Kidney (tissue), 22 donors: ENCODE measurements at places on chromosomes 4 and X.

- H3K4me1 ChIP-seq, result no peaks in the 10 kb centered on the region
- no peaks in the 10 kb centered on the region for H3K36me3 ChIP-seq
- no peaks in the 10 kb centered on the region for H3K27me3 ChIP-seq
- peak overlapping the region; percentile 57 for H3K27ac ChIP-seq
- DNase-seq, result no peak
Measured at GRCh38 chrX:22134681-22135080, 102.6 kb downstream of the PHEX start.

GRCh38 chrX:109777749-109778148 is 44.7 kb upstream of the ACSL4 start:
- no peaks in the 10 kb centered on the region for H3K27me3 ChIP-seq
- H3K36me3 ChIP-seq, result no peaks in the 10 kb centered on the region
- no peak overlapping the region for H3K27ac ChIP-seq
- H3K4me1 ChIP-seq, result peaks cover 2% of the 10 kb centered on the region

DNA sequence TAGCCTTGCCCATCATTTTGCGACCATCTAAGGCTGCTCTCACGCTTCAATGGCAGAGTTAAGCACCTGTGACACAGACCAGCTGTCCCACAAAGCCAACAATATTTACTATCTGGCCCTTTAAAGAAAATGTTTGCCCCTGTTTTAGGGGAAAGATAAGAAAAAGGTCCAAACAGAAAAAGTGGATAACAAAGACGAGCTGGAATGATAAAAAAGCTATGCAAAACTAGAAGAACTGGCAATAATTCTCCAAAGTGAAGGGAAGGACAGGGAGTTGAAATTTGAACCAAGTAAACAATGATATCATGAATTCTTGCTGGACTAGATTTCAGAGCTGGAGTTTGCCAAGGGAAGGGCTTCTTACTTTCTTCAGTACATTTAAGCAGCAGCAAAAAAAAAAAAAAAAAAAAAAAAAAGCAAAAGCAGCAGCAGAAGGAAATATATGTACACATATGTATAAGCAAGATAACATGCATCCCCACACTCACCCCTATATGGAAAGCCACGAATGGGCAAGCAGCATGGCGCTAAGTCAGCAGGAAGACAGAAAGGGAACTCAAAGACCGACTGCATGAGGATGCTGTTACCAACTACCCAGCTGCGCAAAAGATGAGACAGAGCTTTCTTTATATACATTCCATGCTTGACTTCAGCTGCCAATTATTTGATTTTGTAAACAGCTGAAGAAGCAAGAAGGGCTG is 12.5 kb downstream of the TRAPPC2 start:
- no peaks in the 10 kb centered on the region for H3K27me3 ChIP-seq
- DNase-seq, result peak; percentile 56
- peaks cover 4% of the 10 kb centered on the region for H3K36me3 ChIP-seq
- no peak overlapping the region for H3K27ac ChIP-seq
- H3K4me1 ChIP-seq, result no peaks in the 10 kb centered on the region

- DNase-seq, result no peak
- H3K4me1 ChIP-seq, result no peaks in the 10 kb centered on the region
- H3K27me3 ChIP-seq, result no peaks in the 10 kb centered on the region
- H3K36me3 ChIP-seq, result no peaks in the 10 kb centered on the region
Measured at GRCh38 chrX:136291824-136292223, 8.9 kb upstream of the ADGRG4 start.

GRCh38 chrX:8971116-8971515 is 62.8 kb downstream of the FAM9B start:
- no peak overlapping the region for H3K27ac ChIP-seq
- H3K36me3 ChIP-seq, result no peaks in the 10 kb centered on the region
- DNase-seq, result no peak
- no peaks in the 10 kb centered on the region for H3K27me3 ChIP-seq

- H3K4me1 ChIP-seq, result no peaks in the 10 kb centered on the region
- H3K4me3 ChIP-seq, result no peak overlapping the region
- no peaks in the 10 kb centered on the region for H3K36me3 ChIP-seq
- no peaks in the 10 kb centered on the region for H3K27me3 ChIP-seq
Measured at GRCh38 chr4:32140636-32141035, 1420.5 kb downstream of the PCDH7 start.

GRCh38 chr4:60619531-60620305 is 580.4 kb upstream of the ADGRL3 start:
- no peak overlapping the region for H3K4me3 ChIP-seq
- H3K36me3 ChIP-seq, result no peaks in the 10 kb centered on the region
- no peaks in the 10 kb centered on the region for H3K4me1 ChIP-seq
- H3K27me3 ChIP-seq, result no peaks in the 10 kb centered on the region
- no peak overlapping the region for H3K27ac ChIP-seq

- no peak overlapping the region for H3K4me3 ChIP-seq
- H3K27me3 ChIP-seq, result no peaks in the 10 kb centered on the region
- peak; percentile 57 for DNase-seq
- no peaks in the 10 kb centered on the region for H3K4me1 ChIP-seq
- H3K27ac ChIP-seq, result no peak overlapping the region
Measured at GRCh38 chr4:77994194-77994721, 62.9 kb upstream of the FRAS1 start.

- no peak for DNase-seq
- peaks cover 2% of the 10 kb centered on the region for H3K27me3 ChIP-seq
- H3K4me3 ChIP-seq, result no peak overlapping the region
- H3K4me1 ChIP-seq, result no peaks in the 10 kb centered on the region
- H3K27ac ChIP-seq, result no peak overlapping the region
Measured at GRCh38 chrX:17805120-17805519, 56.0 kb downstream of the RAI2 start.

DNA sequence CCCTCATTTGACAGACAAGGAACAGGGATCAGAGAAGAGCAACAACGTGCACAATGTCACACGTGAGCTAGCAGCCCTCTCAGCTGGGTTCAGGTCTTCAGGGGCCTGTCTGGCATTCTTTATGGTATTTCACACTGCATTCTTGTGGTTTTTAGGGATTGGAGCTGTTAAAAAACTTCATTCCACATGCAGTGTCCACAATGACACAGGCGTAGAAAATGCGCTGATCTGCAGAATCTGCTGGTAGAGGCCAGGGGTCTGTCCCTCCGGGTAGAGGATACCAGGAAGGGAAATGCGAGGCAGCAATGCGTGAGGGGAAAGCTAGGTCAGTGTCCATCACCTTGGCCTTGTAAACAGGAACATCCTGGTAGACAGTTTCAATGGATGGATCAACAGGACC is 36.6 kb downstream of the MAP7D3 start:
- H3K27ac ChIP-seq, result no peak overlapping the region
- H3K36me3 ChIP-seq, result no peaks in the 10 kb centered on the region
- H3K4me1 ChIP-seq, result no peaks in the 10 kb centered on the region

DNA sequence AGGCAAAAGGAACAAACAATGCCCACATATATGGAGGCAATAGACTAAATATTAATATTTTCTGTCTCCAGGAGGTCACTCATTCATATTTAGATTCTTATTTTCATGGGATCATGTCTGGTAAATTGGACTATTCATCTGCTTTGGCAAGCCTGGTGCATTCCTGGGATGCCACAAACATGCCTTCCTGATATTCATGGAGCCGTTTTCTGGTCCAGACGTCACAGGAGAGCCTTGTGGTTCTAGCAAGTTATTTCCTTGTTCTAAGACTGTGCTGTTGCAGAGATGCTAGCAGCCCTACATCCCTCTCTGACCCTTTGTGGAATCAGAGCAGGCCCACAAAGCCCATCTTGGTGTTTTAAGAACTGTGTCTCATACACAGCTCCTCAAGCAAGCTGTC is 16.1 kb upstream of the EXOSC9 start:
- no peak for DNase-seq
- H3K4me3 ChIP-seq, result no peak overlapping the region
- no peaks in the 10 kb centered on the region for H3K36me3 ChIP-seq
- no peaks in the 10 kb centered on the region for H3K27me3 ChIP-seq
- no peak overlapping the region for H3K27ac ChIP-seq
- no peaks in the 10 kb centered on the region for H3K4me1 ChIP-seq

DNA sequence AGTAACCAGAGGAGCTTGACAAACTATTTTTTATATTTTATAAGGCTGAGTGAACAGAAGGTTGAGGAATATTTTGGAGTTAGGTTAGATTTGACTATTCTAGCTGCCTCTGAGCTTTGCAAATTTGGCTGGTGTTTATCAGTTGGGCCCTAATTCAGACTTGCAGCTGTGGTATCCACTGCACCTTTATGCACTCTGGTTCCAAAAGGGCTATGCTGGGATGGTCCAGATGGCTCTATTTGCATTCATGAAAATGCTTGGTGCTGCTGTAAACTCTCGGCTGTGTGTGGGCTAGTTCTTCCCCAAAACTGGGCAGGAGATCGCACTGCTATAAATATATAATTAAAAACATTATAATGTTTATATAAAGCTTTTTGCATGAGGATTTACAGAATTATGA is 106.3 kb downstream of the REPS2 start:
- DNase-seq, result no peak
- H3K27ac ChIP-seq, result no peak overlapping the region
- H3K4me1 ChIP-seq, result no peaks in the 10 kb centered on the region
- H3K36me3 ChIP-seq, result peaks cover 6% of the 10 kb centered on the region
- no peaks in the 10 kb centered on the region for H3K27me3 ChIP-seq

DNA sequence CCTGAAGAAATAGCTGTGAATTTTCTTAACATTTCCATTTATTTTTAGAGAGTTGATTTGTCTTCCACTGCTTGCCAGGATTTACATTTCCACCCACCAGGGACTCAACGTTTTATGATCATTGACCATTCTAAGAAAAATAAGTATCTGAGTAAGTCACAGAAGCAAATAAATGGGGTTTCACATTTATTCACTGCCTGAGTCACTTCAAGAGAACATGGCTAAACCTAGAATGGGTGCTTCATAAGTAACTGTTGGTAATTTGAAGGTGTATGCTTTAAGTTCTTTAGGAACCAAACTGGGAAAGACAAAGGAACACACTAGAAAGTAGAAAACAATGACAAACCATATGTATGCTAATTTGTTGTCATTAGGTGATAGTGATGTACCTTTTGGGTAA is 43.2 kb upstream of the GRIA3 start:
- no peak for DNase-seq
- no peak overlapping the region for H3K27ac ChIP-seq
- H3K36me3 ChIP-seq, result no peaks in the 10 kb centered on the region
- no peaks in the 10 kb centered on the region for H3K27me3 ChIP-seq
